ENCODE measurements at places on chromosomes 6 and 20.

DNA sequence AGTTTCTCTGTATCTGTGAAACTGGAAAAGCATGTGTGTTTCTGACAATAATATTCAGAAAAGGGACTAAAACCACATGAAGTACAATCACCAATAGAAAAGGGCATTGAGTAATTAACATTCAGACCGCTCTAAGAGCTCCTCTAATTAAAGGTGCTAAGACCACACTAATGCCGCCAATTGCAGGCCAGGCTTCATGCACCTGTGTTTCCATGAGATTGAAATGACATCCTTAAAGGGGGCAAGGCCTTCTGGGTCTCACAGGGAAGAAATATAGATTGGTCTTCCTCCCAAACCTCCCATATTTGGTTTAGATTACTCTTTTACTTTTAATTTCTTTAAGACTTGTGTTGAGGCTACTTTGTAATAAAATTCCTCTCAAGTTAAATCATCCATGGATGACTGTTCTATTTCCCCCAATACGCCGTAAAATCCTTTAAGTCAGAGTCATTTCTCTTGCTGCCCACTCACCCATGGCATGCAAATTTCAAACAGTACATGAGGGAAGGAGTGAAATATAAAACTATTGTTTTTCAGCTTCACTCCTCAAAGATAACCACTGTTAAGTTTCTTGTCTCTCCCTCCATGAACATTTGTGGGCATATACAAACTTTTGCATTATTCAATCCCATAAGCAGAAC is 110.6 kb downstream of the UBE3D start:
- no peak for DNase-seq

GRCh38 chr20:23163562-23163961 is 77.4 kb upstream of the CD93 start:
- DNase-seq: no peak

DNA sequence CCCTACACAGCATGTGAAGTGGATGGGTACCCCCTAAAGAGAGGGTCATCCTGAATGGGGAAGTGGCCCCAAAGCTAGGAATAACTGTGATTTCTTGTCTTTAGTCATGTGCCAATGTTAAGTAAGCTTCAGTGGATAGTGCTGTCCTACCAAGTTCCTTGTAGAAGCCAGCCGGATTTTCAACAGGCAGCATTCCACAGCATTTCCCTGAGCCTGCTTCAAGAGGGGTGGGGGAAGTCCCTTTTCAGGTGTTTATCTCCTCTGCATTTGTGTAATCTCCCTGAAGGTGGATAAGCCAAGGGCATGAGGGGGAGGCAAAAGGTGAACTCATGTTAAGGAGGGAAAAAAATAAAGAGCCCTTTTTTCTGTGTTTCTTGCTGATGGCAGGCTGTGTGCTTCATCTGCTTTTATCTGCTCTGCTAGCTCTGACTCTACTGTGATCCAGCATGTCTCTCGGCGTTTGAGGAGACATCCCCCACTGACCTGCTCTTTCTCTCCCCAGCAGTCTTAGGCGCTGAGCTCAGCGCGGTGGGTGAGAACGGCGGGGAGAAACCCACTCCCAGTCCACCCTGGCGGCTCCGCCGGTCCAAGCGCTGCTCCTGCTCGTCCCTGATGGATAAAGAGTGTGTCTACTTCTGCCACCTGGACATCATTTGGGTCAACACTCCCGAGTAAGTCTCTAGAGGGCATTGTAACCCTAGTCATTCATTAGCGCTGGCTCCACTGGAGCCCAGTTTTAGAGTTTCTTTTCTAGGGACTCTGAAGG is 1.9 kb downstream of the EDN1 start:
- DNase-seq: no peak

- DNase-seq: no peak
These were observed 33.5 kb upstream of the FKBP1A start for GRCh38 chr20:1426231-1426849.

- DNase-seq: peak; percentile 16
These were observed 122.2 kb upstream of the TFAP2D start for GRCh38 chr6:50591135-50591534.

- no peak for DNase-seq
These were observed 458.4 kb downstream of the TBC1D32 start for GRCh38 chr6:120875900-120876299.

GRCh38 chr6:3310051-3310448 is 51.3 kb downstream of the PSMG4 start:
- DNase-seq: no peak

- peak; percentile 72 for DNase-seq
These were observed at the start of gene GRIK2 for GRCh38 chr6:101393251-101393828. TSS of gene GRIK2 (plus strand) at chr6:101393708.

DNA sequence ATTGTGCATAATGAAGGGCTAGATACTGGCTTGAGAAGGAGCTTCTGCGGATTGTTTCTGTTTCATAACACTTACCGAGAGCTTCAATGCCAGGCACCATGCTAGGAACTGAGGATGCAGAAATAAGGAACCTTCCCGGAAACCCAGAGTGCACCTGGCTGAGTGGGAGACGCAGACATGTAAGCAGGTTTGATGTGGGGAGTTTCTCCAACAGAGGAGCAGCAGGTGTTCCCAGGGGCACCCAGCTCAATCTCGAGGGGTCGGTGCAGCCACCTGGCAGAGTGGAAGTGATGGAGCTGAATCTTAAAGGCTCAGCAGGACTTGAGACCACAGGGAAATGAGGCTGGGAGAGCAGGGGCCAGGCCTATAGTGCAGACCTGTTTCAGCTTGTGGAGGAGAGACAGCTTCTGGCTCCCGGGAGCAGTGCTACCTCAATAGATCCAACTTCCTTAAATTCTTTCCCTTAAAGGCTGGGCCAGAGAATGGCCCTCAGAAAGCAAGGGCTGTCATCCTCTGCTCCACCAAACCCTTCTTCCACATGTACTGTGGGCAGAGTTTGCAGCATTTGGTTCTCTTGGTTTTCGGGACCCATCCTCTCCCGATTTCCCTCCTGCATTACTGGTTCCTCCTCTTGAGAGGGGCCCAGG is 27.8 kb upstream of the SRC start:
- no peak for DNase-seq

- peak; percentile 91 for DNase-seq
These were observed 1.5 kb upstream of the GMEB2 start for GRCh38 chr20:63628246-63628975.

- DNase-seq: no peak
These were observed 29.4 kb downstream of the RAET1L start for GRCh38 chr6:149995971-149996370.

- DNase-seq: no peak
These were observed 566.1 kb downstream of the KIF16B start for GRCh38 chr20:16007164-16007563.

DNA sequence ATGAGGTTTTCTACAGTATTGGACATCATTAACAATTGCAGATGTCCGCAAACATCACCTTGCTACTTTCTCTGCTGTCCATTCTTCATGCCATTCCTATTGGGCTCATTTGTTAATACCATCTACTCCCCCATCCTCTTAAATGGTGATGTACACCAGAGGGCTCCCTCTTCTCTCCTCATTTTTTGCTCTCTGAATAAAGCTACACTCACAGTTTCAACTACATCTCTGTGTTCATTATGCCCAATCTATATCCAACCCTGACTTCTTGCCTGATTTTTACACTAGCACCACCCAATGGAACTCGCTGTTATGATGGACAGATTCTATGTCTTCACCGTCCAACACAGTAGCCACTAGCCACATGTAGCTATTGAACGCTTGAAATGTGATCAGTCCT is 288.1 kb upstream of the ID4 start:
- DNase-seq: no peak

DNA sequence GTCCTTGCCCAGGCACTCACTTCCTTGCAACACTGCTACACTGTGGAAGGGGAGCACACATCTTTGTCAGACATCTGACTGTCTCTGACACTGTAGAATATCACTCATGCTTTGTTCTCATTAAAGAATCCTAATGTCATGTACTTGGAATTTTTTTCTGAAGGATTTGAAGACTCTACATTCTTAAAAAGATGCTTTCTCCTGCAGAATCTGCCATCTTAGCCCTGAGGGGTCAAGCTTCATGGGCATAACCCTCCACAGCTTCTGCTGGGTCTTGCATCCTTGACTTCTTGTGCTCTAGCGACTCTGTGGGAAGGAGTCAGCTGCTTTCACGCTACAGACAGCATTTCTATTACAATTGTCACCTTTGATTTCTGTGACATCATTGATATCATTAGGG is 417.2 kb downstream of the QKI start:
- no peak for DNase-seq

DNA sequence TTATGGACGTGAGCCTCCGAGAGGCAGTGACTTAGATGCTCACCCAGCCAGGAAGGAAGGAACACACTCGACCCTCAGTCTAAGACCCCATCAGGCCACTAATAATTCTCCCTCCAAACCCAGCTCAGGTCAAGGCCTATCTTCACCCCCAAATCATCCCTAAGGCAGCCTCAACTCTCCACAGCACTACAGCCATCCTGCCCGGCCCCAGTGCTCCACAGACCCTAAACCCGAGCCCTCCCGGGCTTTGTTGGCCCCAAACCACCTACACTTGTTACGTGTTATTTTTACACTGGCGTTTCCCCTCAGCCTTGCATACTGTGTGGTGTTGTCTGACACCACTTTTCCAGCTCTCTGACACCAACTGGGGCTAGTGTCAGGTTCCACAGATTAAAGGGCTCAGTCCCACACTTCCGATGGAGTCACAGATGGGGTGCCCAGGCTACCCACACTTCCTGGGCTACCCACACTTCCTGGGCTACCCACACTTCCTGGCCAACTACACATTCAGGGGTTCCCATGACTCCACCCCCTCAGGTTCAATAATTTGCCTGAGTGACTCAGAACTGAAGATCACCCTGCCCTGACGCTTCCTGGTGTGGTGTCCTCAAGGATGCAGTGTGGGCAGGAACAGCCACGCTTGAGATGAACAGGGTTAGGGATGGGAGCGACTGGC is 25.3 kb downstream of the RBCK1 start:
- no peak for DNase-seq
